Breast epithelium (tissue), 4 donors: ENCODE measurements at places on chromosomes 16 and 17. TPM values are rescaled to one million over a fixed set of nuclear protein-coding genes. Genes with fewer than 3 reads are reported as not detected.

- H3K4me3 ChIP-seq = no peak overlapping the region
- no peak for DNase-seq
- H3K27ac ChIP-seq = no peak overlapping the region
- no peaks in the 10 kb centered on the region for H3K4me1 ChIP-seq
Measured at GRCh38 chr17:31048780-31049179, 46.0 kb upstream of the NF1 start.

DNA sequence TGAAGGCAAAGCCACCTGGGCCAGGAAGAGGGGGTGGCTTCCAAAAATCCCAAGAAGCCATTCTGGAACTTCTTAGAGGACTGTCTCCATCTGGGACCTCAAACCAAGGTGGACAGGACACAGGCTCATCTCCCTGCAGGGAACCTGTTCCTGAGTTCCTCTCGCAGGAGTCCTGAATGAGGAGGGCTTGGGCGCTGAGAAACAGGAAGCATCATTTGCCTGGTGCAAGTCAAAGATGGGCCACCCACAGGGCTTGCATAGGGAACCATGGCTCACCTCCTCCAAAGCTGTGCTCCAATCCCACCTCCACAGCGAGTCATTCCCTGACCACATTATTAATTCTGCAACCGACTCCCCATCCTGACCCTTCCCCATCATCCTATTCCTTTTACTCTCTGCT is 55.0 kb upstream of the RPL38 start:
- no peak overlapping the region for H3K4me3 ChIP-seq
- DNase-seq = no peak
- no peaks in the 10 kb centered on the region for H3K4me1 ChIP-seq
- H3K27me3 ChIP-seq = no peaks in the 10 kb centered on the region

The CRYM gene
- 5.0 TPM for total RNA-seq

The CTRL gene
- 1.0 TPM for total RNA-seq

GRCh38 chr16:77890075-77890474 is 101.7 kb downstream of the VAT1L start:
- DNase-seq = no peak
- H3K4me3 ChIP-seq = no peak overlapping the region
- H3K36me3 ChIP-seq = no peaks in the 10 kb centered on the region
- no peaks in the 10 kb centered on the region for H3K27me3 ChIP-seq
- no peaks in the 10 kb centered on the region for H3K4me1 ChIP-seq

- H3K36me3 ChIP-seq = no peaks in the 10 kb centered on the region
- H3K4me3 ChIP-seq = no peak overlapping the region
- H3K4me1 ChIP-seq = no peaks in the 10 kb centered on the region
Measured at GRCh38 chr17:35947156-35947585, 3.7 kb upstream of the LYZL6 start.

DNA sequence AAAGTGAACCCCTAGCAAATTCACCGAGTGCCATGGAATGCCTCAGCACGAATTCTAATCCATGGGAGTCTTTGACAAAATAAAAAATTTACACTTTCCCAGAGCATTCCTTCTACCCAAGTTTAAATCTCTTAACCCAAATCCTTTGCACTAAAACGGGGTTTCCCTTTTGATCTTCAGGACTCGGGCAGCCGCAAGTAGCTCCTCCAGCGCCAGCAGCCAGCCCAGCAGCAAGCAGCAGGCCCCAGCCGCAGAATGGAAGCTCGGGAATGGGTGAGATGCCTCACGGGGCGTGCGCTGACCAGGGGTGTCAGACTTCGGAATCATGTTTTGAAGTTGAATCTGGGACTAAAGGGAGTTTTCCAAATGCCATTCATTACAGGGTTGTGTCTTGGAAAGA is 42.4 kb downstream of the RPA1 start:
- H3K27me3 ChIP-seq = no peaks in the 10 kb centered on the region
- no peaks in the 10 kb centered on the region for H3K4me1 ChIP-seq
- no peaks in the 10 kb centered on the region for H3K36me3 ChIP-seq
- no peak overlapping the region for H3K4me3 ChIP-seq
- H3K27ac ChIP-seq = no peak overlapping the region

GRCh38 chr16:13351601-13352217 is 450.3 kb downstream of the SHISA9 start:
- H3K36me3 ChIP-seq = no peaks in the 10 kb centered on the region
- no peaks in the 10 kb centered on the region for H3K4me1 ChIP-seq
- no peak for DNase-seq
- no peak overlapping the region for H3K27ac ChIP-seq
- H3K4me3 ChIP-seq = no peak overlapping the region
- H3K27me3 ChIP-seq = no peaks in the 10 kb centered on the region

GRCh38 chr17:10357768-10358167 is 15.0 kb downstream of the MYH13 start:
- H3K27ac ChIP-seq = no peak overlapping the region
- H3K4me1 ChIP-seq = no peaks in the 10 kb centered on the region
- H3K36me3 ChIP-seq = no peaks in the 10 kb centered on the region
- no peak overlapping the region for H3K4me3 ChIP-seq
- DNase-seq = no peak
- H3K27me3 ChIP-seq = no peaks in the 10 kb centered on the region

DNA sequence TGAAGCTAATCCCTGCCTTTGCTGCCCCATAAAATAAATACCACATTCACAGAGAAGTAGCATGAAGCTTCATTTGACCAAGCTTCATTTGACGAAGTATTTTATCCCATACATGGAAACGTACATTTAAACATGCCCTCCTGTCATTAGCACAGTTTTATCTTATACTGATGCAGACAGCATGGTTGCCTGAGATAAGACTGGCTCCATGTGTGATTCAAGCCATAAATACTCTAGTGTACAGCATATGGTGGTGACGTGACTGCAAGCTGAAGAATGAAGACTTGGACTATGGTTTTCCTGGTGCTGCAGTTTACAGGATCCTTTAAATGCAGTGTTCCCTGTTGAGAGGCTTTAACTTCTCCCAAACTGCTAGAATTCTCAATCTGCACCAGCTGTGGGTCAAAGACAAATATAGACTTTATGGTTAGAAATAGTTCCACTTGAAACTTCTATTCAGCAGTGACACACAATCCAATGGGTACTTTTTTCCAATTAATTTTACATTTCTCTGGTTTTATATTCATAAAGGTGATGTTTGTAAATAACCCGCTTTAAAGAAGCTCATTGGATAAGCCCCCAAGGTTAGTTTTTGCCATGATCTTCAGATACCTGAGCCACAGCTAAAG is 64.9 kb downstream of the CYB561 start:
- no peaks in the 10 kb centered on the region for H3K4me1 ChIP-seq
- DNase-seq = no peak
- H3K36me3 ChIP-seq = no peaks in the 10 kb centered on the region
- H3K27me3 ChIP-seq = no peaks in the 10 kb centered on the region

DNA sequence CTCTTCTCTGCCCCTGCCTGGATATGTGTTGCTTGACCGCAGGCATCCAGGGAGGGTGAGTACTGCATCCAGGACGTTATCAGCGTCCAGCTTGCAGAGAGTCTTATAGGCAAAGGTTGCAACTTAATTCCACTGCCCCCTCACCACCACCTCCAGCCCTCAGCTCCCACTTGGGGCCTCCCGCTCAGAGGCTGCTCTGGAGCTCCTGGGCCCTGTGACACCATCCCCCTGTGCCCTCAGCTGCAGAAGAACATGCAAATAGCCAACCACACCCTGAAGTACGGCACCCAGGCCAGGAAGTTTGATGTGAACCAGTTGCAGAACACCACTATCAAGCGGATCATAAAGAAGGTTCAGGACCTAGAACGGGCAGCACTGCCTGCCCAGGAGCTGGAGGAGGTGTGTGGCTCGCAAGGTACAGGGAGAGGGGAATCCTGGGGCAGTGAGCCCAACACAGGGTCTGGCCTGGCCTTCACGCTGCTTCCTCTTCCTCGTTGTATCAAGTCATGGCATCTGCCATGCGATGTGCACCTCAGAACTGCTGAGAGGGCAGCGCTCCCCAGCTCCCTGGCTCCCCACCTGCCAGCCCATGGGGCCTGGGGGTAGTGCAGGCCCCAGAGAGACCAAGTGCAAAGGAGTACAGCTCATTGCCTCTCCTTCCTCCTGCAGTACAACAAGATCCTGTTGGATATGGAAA is 9.6 kb downstream of the ACE start:
- H3K4me3 ChIP-seq = no peak overlapping the region
- no peaks in the 10 kb centered on the region for H3K4me1 ChIP-seq
- no peaks in the 10 kb centered on the region for H3K27me3 ChIP-seq
- H3K27ac ChIP-seq = no peak overlapping the region
- DNase-seq = no peak
